T-helper 1 cell (primary cell): ENCODE measurements at places on chromosomes 6 and 20.

- DNase-seq: no peak
Measured at GRCh38 chr6:6825193-6825784, 236.8 kb downstream of the LY86 start.

- DNase-seq: no peak
Measured at GRCh38 chr6:43368259-43369160, 937 bp downstream of the ZNF318 start.

DNA sequence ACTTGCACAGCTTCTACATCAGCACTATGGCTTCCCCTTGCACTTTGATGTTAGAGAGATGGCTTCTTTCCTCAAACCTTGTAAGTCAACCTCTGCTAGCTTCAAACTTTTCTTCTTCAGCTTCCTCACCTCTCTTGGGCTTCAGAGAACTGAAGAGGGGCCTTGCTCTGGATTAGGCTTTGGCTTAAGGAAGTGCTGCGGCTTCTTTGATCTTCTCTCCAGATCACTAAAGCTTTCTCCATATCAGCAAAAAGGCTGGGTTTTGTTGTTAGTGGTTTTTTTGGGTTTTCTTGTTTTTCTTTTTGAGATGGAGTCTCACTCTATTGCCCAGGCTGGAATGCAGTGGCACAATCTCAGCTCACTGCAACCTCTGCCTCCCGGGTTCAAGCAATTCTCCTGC, 24.0 kb downstream of the CDK5RAP1 start:
- DNase-seq: no peak

- DNase-seq: no peak
Measured at GRCh38 chr6:83884523-83884922, 25.0 kb downstream of the CYB5R4 start.

GRCh38 chr6:169793408-169793807, 42.0 kb downstream of the ERMARD start:
- no peak for DNase-seq

GRCh38 chr20:59662856-59663512, 58.6 kb downstream of the PHACTR3 start:
- DNase-seq: no peak

- no peak for DNase-seq
Measured at GRCh38 chr6:37578104-37578503, 78.4 kb upstream of the CCDC167 start.

- DNase-seq: no peak
Measured at GRCh38 chr6:70838907-70839285, 118.0 kb downstream of the B3GAT2 start.

GRCh38 chr6:26170951-26171841, 84.0 kb downstream of the HFE start:
- DNase-seq: no peak

GRCh38 chr6:1917626-1918371, 308.1 kb downstream of the FOXC1 start:
- peak; percentile 26 for DNase-seq

GRCh38 chr6:56032715-56033260, 157.4 kb upstream of the BMP5 start:
- DNase-seq: no peak

GRCh38 chr6:36824253-36824652, 15.0 kb downstream of the CPNE5 start:
- DNase-seq: no peak

- no peak for DNase-seq
Measured at GRCh38 chr6:38460186-38460585, 179.5 kb downstream of the BTBD9 start.

GRCh38 chr6:154487367-154488247, 22.9 kb downstream of the CNKSR3 start:
- no peak for DNase-seq

- no peak for DNase-seq
Measured at GRCh38 chr20:62712606-62713005, 4.0 kb downstream of the NTSR1 start.

DNA sequence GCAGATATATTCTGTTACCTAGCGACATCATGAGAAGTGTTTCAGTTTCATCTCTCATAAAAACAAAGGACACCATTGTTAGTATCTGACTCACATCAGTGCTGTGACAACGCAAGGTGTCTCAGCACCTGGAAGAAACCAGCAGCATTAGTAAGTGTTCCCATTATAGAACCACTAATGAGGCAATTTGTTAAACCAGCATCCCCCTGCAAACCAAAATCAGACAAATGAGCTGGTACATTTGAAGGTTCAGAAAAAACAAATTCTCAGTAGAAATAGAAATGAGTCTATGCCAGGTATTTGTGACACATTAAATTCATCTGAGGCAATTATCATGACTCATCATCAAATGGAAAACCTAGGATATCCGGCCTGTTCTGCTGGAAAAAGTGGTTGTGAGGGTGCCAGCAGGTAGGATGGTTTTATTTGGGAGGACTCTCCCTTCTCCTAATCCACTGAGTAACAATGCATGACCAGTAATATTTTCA, 151.7 kb downstream of the TMEM200A start:
- no peak for DNase-seq

- peak; percentile 12 for DNase-seq
Measured at GRCh38 chr6:166413491-166413951, 30.8 kb upstream of the MPC1 start.

DNA sequence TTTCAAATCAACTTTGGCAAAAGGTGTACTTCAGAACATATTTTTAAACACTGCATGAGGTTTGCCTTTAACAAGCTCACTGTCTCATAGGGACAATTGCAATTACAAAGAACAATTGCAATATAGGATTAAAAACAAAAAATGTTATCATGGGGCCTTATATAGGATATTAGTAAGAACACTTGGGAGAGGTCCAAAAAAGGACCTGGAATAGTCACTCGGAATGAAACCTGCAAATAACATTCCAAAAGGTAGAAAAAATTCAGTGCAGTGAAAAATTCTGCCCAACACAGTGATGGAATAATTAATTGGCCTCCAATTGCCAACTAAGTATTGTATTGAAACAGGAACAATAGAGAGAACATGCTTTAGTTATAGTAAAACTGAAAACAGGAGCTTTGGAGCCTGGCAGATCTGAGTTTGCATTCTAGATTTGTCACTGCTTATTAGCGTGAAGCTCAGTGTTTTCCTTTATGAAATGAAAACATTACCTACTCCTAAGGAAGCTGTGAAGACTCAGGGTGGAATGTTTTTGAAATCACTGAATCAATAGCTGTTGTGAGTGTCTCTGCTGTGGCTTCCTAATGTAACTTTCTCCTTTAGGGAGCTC, 172.6 kb upstream of the BMP5 start:
- no peak for DNase-seq

- no peak for DNase-seq
Measured at GRCh38 chr6:79168695-79168980, 65.8 kb downstream of the HMGN3 start.

GRCh38 chr6:39327507-39327906, 5.0 kb upstream of the KCNK16 start:
- no peak for DNase-seq

GRCh38 chr6:2976571-2977085, 5.3 kb upstream of the SERPINB6 start:
- DNase-seq: no peak

- DNase-seq: no peak
Measured at GRCh38 chr6:154457046-154457713, 53.3 kb downstream of the CNKSR3 start.

GRCh38 chr6:5679691-5680090, 327.0 kb downstream of the NRN1 start:
- no peak for DNase-seq

- no peak for DNase-seq
Measured at GRCh38 chr6:81401970-81402690, 350.4 kb downstream of the TENT5A start.

DNA sequence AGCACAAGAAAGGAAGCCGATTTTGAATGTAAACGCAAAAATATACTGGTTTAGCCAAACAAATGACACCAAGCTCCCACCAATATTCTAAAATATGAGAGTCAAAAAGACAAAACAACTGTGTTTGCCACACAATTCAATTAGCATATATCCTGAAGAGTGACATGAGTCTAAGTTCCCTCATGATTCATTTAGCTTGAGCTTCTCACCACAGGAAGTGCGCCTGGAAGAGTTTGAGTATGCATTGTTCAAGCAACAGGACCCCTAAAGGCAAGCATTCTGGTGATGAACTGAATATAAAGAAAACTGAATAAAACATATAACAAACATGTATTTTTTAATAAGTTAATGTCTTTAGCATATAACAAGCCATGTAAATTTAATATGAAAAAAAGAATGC, 115.2 kb upstream of the RUNX2 start:
- no peak for DNase-seq

GRCh38 chr20:33531885-33532284, 42.0 kb downstream of the CBFA2T2 start:
- DNase-seq: no peak

GRCh38 chr20:49775229-49775693, 37.4 kb upstream of the SLC9A8 start:
- DNase-seq: no peak

DNA sequence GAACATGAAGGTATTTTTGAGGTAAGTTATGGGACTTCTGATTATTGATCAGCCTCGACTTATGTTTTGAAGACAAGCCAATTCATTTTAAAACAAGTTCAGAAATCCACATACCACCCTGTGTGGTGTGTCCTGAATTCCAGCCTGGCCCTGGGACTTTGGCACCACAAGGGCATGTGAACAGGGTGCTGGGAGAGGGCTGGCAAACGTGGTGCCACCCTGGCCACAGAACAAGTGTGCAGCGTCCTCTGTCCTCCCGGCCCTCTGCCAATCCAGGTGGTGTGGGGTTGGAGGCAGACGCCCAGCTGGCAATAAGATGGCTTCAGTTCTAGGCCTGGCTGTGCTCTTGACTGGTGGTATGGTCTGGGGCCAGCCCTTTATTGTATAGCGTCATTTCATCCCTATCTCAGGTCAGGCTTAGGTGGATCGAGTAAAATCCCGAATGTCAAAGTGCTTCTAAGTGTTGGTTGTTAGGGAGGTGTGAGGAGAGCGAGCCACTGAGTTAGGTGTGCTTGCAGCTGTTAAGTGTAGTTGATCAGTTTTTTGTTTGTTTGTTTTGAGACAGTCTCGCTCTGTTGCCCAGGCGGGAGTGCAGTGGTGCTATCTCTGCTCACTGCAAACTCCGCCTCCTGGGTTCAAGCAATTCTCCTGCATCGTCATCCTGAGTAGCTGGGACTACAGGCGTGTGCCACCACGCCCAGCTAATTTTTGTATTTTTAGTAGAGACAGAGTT, 84.2 kb downstream of the RNF144B start:
- DNase-seq: no peak
